ENCODE measurements at places on chromosomes 11 and 22.

GRCh38 chr11:93579187-93579751 is 36.1 kb upstream of the SMCO4 start:
- DNase-seq, result no peak

GRCh38 chr22:19988965-19989724 is 27.5 kb downstream of the ARVCF start:
- DNase-seq, result peak; percentile 22

- DNase-seq, result no peak
These were observed 17.8 kb downstream of the NAGA start for GRCh38 chr22:42052765-42053164.

DNA sequence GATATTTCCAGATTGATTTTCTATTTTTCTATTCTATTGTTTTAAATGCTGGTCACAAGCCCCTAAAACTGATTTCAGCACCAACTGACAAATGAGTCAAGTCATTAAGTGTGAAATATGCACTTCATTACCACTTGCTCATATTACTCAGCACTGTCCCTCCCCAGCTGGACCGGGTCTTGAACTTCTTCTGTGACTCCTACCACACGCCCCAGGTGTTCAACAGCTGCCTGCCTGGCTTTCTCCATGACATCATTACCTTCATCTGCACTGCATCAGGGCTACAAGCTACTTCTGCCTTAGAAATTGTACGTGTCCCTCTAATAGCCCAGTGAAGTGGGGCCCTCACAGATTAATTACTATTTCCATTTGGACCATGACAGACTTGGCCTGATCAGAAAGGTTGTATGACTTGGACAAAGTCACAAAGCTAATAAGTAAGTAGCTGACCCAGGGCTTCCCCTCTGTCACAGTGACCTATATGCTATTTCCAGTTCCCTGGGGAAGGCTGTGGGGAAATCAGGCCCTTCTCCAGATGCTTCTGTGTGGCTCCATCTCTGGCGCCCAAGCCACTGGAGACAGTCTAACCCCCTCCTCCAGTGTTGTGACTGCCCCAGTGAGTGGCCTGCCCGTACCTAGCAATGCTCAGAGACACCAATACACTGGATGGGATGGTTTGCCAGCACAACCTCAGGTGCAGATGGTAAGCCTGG is 18.1 kb downstream of the TBC1D10A start:
- DNase-seq, result peak; percentile 57

- DNase-seq, result peak; percentile 92
These were observed 11.7 kb upstream of the GLYATL1 start for GRCh38 chr11:58927393-58928106.

GRCh38 chr11:104581246-104581980 is 316.8 kb downstream of the CASP12 start:
- DNase-seq, result no peak

DNA sequence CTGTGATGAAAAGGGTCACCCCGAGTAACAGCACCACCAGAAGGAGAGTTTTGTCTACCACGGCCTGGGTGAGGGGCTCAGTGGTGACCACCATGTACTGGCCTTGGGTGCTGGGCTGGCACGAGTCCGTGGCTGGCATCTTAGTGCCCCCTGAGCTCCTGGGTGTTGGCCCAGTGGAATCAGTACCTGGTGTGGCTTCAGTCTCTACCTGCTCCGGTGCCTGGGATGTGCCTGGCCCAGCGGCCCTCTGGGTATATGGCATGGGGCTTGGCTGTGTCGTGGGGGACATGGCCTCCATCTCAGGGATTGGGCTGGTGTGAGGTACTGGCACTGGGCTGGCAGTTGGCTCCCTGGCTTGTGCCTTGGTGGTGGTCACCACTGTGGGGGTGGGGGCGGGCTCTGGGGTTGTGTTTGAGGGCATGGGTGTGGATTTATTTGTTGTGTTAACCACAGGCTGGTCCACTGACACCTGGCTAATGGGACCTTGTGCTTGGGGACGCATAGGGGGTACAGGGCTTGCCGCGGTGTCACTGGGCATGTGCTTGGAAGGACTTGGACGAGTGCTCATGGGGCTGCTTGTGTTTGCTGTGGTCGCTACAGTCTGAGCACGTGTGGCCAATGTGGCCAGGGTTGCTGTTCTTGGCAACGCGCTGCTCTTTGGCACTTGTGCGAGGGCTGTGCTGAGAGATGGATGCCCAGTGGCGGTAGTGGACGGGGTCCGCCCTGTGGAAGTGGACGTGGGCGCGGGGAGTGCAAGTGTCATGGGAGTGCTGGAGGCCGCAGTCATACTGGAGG is 9.8 kb downstream of the C11orf24 start:
- no peak for DNase-seq

- DNase-seq, result peak; percentile 49
These were observed 86.4 kb upstream of the TMEM45B start for GRCh38 chr11:129729216-129729615.

DNA sequence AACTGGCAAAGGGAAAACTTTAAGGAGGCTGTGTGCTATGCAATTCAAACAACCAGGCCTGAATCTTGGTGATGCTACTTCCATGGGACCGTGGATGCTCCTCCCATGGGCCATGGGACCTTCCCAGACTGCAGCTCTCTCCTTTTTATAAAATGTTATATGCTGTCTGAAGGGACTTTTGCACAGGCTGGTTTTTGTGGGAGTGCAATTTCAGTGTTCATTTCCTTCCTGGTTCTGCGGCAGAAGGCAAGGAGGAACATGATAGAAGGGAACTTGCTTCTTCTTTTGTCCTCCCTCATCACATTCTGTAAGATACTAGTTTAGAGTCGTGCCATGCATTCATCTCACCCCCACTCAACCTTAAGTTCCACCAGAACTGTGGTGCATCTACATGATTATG is 68.9 kb downstream of the C11orf58 start:
- no peak for DNase-seq

DNA sequence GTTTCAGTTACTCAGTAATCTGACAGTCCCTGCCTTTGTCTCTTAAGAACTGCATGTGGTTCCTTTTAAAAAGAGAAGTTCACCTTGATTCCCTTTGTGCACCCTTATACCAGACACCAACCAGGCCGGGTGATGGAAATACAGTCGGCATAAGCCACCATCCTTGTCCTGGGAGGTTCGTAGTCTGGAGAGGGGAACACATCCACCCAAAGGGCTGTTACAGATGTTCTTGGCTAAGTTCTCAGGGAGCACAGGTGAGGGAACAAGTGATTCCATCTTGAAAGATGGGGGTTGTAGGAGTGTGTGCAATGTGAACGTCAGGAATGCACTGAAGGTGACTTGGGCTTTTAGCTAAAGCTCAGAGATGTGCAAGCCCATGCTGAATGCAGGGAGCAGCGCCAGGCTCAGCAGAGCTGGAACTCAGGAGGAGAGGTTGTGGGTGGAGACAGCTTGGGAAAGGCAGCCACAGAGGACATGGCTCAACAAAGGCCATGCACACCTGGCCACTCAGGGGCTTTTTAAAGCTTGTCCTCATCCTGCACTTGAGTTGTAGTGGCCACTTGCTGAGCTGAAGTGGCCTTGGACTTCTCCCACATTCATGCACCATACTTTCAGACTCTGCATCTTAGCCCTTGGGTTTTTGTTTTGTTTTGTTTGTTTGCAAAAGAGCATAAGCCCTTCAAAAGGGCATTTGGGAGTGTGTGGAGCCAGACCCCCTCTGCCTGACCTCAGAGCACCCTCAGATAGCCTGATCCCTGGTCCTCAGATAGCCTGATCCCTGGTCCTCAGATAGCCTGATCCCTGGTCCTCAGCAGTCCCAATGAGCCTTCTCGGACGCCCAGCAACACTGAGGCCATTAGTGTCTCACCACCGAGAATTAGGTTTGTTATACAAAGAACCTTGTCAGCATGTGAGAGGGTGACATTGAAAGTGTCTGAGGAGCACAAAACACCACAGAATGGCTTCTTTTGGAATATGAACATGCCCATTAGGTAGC is 12.7 kb upstream of the TMA7B start:
- DNase-seq, result no peak

- DNase-seq, result no peak
These were observed 132.5 kb upstream of the KIRREL3 start for GRCh38 chr11:127133061-127133460.

- DNase-seq, result peak; percentile 83
These were observed 6.4 kb downstream of the LTBP3 start for GRCh38 chr11:65551572-65552387.

DNA sequence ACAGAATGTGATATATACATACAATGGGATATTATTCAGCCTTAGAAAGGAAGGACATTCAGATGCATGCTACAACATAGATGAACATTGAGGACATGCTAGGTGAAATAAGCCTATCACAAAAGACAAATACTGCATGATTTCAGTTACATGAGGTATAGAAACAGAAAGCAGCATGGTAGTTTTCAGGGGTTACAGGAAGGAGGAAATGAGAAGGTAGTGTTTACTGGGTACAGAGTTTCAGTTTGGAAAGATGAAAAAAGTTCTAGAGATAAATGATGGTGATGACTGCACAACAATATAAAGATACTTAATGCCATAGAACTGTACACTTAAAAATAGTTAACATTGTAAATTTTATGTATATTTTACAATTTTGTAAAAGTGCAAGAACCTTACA is 266.7 kb upstream of the C11orf87 start:
- no peak for DNase-seq

DNA sequence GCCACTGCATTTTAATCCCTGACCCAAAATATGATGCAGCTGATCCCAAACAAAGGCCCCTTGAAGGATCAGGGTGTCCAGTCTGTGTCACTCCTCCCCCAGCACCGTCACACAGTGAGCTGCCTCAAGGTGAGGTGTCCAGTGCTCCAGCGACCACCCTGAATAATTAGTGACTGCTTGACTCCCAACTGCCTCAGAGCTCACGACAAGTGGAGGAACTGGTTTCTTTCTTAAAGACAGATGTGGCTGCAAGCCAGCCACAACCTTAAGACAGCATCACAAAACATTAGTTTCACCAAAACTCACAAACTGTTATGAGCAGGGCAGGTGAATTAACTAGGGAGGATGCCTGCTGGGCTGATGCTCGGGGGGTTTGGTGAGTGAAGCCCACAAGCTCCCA is 74.6 kb downstream of the PIWIL3 start:
- no peak for DNase-seq

GRCh38 chr11:2863276-2863618 is 22.3 kb downstream of the CDKN1C start:
- no peak for DNase-seq

DNA sequence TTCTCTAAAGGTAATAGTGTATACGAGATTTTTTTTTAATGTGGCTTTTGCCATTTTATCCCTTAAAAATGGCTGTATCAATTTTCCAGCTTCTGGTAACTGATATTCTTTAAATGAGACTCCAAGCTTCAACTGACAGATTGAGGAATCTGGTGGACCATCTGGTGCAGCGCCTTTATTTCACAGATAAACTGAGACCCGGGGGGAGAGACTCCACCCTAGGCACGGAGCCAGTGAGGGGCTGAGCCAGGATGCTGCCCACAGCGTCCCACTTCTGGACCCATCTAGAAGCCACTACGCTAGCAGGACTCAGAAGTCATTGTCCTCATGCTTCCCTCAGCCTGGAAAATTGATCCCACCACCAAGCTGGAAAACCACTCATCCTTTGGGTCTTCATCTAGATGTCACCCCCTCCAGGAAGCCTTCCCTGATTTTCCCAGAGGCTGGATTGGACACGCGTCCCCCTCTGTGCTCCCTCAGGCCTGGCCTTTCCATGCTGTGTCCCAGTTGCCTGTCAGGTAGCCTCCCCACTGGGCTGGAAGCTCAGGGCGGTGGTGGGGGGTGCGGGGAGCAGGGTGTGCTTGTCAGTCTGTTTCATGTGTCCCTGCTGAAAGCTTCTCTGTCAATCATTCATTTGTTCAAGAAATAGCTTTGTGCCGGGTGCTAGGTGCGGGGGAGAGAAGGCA is 12.3 kb upstream of the CD5 start:
- DNase-seq, result no peak

DNA sequence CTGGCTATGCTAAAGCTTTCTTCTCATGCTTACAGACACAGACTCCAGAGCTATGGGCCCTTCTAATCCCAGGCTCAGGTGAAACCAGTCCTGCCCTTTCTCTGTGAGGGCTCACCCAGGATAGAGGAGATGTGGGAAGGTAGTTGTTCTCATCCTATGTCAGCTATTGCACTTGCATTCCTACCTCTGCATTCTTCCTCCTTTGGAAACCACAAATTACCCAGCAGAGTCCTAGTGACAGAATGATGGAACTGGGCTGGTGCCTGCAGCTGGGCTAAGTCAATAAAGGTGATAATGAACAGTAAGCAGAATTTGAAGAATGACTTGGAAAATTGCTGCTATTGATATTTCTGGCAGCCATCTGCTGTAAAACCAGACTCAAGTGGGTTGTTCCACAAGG is 560.0 kb downstream of the TMEM135 start:
- no peak for DNase-seq

DNA sequence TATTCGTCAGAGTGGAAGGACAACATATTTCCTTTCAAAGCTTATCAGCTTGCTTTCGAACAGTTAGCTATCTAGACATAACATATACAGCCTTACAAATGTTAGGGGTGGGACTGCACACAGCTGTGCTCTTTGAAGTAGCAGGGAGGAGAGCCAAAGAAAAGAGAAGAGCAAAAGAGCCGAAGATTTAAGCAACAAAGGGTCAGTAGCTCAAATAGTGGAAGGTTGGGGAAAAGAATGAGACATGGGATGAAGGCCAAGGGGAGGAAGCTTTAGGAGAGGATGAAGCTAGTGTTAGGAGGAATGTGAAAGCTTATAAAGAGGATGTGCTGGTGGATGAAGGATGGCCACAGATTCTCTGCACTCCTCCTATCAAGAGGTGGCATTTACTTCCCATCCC is 31.8 kb upstream of the IGSF22 start:
- peak; percentile 10 for DNase-seq

- no peak for DNase-seq
These were observed 315.6 kb downstream of the RAB38 start for GRCh38 chr11:87859636-87860035.

DNA sequence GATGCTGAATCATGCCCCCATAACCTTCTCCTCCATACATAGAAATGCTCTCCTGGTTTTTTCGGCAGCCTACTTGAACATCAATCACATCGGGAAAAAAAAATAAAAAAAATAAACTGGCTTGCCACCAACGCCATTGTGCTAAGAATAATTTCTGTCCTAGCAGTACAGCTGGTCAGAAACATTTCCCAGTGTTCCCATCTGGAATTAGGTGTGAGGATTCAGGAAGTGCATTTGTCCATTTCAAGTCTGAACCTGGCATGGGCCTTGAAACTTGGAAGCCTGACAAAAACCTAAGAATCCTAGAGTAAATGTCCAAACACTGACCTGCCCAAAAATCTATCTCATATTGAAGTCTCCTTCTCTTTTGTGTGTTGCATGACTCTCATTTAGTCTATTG is 16.6 kb upstream of the NAV2 start:
- DNase-seq, result no peak

- DNase-seq, result peak; percentile 8
These were observed 358.3 kb upstream of the CTSC start for GRCh38 chr11:88695689-88696414.

All from kidney (tissue), 22 donors.